ENCODE measurements at places on chromosomes 16 and 17. TPM values are rescaled to one million over a fixed set of nuclear protein-coding genes. Genes with fewer than 3 reads are reported as not detected.
A peak's percentile ranks its signal among the peaks of the same experiment; 100 is the strongest.

Gene CACNG5
- total RNA-seq, result not detected

Gene ITGAX
- total RNA-seq, result 5.9 TPM

Gene SOX8
- total RNA-seq, result 1.8 TPM

Gene ERCC4
- 12.4 TPM for total RNA-seq

DNA sequence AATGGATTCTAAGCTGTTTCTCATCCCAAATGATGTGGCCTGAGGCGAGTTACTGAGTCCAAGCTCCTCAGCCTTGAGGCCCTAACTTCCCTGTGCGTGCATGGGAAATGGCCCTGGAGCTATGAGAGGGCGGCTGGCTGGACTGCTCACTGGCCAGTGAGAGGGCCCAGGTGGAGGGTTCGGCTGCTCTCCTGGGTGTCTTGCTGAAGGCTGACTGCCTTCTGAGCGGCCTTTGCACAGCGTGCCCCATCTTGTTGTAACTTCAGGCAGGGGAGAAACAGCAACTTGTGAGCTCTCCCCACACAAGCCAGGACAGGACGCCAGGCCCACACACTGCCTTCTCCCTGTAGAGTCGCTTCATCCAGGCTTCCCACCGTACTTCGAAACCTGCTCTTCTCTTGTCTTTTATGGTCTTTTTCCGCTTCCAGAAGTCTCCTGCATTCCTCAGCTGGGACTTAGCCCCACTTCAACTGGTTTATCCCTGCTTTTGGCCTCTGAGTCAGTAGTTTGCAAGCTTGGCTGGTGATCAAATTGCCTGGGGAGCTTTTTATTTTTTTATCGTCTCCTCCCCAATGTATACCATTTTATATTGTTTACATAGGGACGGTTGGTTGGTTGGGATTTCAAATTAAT, 13.3 kb downstream of the CDH3 start:
- DNase-seq, result no peak

DNA sequence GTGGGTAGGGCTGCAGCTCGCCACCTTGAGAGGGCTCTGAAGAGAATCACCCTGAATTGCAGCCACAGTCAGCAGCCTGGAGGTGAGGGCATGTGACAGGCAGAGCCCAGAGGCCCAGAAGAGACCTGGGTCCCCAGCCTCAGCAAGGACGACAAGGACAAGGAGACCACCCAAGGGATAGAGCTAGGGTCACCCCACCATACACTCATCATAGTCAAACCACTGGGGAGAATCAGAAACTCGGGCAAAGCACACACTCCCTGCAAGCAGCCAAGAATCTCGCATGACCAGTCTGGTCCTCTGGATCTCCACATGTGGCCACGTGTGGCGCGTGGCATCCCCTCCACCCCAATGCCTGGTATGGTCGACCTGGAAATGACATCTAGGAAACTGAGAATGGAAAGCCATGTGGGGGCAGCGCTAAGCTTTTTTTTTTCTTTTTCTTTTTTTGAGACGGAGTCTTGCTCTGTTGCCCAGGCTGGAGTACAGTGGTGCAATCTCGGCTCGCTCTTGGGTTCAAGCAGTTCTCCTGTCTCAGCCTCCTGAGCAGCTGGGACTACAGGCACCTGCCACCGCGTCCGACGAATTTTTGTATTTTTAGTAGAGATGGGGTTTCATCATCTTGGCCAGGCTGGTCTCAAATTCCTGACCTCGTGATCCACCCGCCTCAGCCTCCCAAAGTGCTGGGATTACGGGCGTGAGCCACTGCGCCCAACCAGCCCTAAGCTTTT, 4.6 kb upstream of the SPHK1 start:
- DNase-seq, result no peak

- peak; percentile 86 for DNase-seq
Observed at GRCh38 chr17:58330997-58331814, 2.6 kb upstream of the TSPOAP1 start.

DNA sequence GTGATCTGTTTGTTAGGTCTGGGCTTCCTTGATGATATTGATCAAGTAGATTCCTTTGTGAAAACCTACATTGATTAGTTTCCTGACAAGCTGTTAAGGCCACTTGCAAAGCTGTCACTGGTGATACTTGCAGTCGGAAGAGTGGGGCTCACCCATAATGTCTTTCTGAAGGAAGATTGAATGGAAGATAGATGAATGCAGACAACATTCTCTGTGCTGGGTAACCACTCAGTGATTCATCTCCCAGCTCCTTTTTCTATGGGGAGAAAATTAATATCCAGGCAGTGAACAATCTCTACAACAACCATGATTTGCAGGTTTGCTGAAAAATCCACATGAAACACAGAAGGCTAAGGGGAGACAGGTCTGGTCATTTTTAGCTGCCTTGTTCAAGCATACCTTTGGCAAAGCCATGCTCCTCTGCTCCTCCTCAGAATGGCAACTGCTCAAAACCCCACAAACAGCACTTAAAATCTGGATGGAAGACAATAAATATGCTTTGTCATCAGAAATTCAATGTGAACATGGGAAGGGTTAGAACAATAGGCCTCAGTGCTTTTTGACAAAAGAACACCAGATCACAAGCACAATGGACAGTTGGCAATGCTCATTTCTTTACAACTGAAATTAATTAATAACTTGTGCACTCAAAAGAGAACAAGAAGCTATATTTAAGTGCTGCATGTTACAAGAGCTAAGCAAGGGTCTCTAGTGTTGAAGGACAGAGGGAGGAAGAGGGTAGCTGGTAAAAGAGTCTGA, 495.4 kb downstream of the TOX3 start:
- DNase-seq, result no peak

GRCh38 chr16:57603115-57604024, 25.1 kb upstream of the ADGRG1 start:
- peak; percentile 50 for DNase-seq

GRCh38 chr17:75553295-75554110, 28.0 kb downstream of the LLGL2 start:
- DNase-seq, result no peak

DNA sequence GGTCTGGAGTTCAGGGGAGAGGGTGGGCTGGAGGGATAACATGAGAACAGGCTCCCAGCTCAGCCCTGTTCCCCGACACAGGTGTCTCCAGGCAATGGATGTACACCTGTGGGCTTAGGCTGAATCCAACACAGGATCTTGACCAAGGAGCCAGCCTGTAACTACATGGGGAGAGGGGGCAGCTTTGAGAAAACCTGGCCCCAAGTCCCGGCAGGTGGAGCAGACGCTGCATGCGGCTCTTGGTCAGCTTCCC, 73.3 kb upstream of the TOB1 start:
- DNase-seq, result no peak

GRCh38 chr16:88466175-88466862, 13.2 kb downstream of the ZFPM1 start:
- no peak for DNase-seq

- DNase-seq, result no peak
Observed at GRCh38 chr17:47797797-47798196, 23.8 kb downstream of the OSBPL7 start.

DNA sequence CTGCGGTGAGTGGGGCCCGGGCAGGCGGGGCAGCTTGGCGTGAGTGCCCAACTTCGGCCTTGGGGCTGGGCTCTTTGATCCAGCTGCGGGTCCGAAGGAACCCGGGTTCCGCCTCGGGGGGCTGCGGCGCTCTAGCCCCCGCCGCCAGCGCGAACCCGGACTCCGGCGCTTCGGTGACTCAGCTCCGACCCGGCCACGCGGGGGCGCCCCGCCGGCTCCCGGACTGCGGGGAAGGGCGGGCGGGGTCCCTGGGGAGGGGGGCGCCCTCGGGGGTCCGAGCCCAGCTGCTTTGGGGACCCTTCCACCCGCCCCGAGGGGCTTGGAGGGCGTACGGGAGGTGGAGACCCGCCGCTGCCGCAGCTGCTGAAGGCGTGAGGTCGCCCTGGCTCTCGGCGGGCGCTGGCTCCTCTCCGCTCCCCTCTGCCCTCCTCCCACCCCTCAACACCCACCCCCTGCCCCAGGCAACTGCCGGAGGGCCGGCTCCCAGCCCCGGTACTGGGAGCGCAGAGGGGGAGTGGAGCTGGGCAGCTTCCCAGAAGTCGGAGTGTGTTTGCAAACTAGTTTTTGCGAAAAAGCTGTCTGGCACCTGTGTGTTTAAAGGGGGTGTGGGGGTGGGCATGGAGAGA, 516 bp downstream of the CPNE2 start:
- peak; percentile 86 for DNase-seq

DNA sequence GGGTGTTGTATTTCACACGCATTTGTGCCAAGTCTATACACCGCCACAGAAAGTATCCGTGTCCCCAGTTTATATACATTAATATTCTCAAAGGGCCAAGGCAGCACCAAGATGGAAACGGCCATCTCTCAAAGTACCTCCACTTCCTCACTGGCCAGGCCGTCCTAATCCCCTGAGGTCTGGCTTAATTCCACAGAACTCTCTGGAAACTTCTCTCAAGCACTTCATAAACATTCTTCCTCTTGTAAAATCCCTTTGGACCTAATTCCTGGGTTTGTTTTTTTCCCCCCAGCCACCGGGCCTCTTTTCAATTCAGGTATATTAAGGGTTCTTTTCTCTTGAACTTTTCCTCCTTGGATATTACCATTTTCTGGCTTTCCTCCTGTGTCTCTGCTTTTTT, 5.1 kb upstream of the ERN1 start:
- DNase-seq, result no peak

DNA sequence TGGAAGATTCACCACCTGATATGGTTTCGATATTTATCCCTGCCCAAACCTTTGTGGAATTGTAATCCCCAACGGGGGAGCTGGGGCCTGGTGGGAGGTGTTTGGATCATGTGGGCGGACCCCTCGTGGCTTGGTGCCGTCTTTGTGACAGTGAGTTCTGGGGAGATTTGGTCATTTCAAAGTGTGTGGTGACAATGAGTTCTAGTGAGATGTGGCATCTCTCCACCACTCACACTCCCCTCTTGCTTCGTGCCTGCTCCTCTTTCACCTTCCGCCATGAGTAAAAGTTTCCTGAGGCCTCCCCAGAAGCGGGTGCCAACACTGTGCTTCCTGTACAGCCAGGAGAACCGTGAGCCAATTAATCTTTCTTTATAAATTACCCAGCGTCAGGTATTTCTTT, 9.7 kb downstream of the CCDC57 start:
- no peak for DNase-seq

- no peak for DNase-seq
Observed at GRCh38 chr17:69503711-69504110, 89.2 kb downstream of the MAP2K6 start.

DNA sequence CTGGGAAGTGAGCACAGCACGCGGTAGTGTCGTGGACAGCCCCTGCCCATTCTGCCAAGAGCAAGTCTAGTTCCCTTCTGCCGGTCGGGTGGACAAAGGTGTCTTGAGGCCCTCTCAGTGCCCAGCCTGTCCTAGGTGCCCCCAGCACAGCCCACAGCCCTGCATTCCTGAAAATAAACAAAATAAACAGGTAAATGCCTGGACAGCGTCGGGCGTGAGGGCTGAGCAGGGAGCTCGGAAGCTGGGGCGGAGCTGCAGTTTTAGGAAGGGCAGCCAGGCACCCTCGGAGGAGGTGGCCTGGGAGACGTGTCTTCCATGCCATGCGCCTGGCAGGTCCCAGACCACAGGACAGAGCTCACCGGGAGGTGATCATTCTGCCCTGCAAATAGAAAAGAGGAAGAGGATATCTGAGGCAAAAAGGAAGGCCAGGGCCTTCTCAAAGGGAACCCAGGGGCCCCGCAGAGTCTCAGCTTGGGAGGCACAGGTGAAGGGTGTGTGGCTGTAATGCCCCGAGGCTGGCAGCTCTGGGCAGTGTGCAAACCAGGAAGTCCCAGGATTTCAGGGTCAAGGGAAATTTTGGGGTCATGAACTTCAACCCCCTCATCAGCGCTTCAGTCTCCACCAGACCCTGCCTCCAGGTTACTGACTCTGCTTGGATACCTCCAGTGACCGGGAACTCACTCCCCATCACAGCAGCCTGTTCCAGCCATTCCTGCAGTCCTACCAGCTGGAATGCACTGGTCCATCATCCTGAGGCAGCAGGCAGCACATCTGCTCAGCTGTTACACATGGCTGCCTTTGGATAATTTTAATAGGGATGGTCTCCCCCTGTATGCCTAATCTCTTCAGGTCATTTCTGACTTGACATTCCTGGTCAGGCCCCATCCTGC, 1.7 kb downstream of the ZNF469 start:
- DNase-seq, result peak; percentile 43

DNA sequence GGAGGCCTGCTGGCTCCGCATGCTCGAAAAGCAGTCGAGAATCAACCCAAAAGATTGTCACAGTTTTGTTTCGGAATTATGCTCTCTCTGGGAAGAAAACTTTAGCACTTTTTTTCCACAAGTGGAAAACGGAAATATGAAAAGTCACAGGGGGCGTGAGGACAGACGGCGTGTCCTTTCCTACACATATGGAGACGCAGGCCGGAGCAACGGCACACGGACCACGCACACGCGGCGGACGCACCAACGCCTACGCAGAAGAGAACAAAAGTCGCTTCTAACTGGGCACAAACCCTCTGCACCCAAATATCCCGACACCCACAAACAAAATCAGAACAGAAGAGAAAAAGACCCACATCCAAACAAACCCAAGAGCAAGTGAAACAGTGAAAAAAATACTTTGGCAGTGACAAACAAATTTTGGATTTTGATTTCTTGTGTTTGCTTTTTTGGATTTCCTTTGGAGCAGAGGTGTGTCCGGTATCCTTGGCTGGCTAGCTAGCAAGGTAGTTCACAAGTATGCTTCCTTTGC, 9.3 kb upstream of the PABPN1L start:
- no peak for DNase-seq
